ENCODE measurements at places on chromosomes 2 and 18.

DNA sequence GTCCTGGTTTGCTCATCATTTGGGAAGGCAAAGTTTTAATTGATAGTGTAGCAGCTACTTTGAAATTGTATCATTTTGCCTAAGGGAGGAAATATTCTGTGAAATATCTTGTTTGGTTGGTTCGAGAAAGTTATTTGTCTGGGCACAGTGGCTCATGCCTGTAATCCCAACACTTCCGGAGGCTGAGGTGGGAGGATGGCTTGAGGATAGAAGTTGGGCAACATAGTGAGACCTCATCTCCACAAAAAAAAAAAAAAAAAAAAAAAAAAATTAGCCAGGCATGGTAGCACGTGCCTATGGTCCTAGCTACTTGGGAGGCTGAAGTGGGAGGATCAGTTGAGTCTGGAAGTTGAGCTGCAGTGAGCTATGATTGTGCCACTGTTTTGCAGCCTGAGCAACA lies 3.1 kb upstream of the ADGRF3 start:
- DNase-seq, result no peak

GRCh38 chr2:11364565-11364887 lies 20.1 kb upstream of the ROCK2 start:
- no peak for DNase-seq

DNA sequence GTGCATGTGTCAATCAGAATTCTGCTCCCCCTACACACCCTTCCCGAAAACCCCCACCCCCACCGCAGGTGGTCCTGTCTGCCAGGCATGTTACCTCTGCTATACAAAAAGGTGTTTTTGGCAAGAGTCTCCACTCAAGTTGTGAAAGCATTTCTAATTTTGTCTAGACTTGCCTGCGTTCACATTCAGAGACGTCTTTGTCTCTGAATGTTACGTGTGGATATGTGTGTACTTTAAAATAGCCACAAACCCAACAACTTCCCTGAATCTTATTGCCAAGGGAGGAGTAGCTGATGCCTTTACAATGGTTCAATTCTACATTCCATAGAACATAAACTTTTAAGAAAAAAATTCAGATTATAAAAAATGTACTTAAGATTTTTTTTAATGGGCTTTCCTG lies 66.6 kb downstream of the ITGA4 start:
- DNase-seq, result no peak

DNA sequence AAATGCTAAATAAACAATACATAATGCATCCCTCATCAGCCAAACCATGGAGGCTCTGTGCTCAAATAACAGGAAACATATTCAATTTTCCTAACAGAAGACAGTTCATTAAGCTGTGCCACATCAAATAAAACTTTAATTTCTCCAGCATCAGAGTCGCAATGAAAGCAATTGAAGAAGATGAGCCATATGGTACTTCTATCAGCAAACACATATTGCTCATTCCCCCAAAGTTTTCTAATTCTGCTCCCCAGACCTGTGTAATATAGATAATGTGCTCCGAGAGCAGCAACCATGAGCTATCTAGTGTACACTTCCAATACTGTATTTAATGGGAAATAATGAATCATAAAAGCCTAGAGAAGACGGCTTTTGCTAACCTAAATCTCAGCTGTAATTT lies 263.2 kb downstream of the MEIS1 start:
- DNase-seq, result no peak

- DNase-seq, result no peak
Observed at GRCh38 chr2:204604061-204604460, 58.8 kb downstream of the PARD3B start.

DNA sequence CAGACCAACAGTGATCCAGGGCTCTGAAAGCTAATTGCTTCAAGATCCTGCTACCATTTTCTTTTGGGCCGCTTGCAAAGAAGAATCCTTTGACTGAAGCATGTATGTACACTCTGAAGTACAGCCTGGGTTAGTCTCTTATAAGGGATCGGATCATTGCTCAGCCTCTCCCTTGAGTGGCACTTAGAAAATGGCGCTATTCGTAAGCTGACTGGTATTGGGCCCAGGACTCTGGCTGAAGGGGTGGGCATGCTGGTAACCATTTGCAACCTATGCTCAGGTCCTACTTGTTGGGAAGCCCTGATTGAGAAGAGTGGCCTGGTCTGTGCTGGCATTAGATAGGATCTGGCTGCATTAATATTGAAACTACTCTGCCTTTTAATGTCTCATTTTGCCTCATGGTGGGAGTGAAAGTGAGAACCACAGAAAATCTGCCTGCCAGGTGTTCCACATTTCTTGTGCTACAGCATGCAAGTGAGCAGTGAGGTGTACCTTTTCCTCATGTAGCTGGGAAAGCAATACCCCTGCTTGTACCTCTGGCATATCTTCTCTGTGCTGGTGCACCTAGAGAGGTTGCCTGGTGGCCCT lies 661 bp upstream of the MGAT5 start:
- no peak for DNase-seq

- DNase-seq, result no peak
Observed at GRCh38 chr2:152510621-152511020, 175.6 kb downstream of the FMNL2 start.
